NCI-H187 treated with DMSO at 0.1 percent for 48 hours (cell line): ENCODE measurements at places on chromosomes 3 and 15.

- no peak for DNase-seq
Observed at GRCh38 chr15:35107122-35107521, 22.0 kb upstream of the NANOGP8 start.

- DNase-seq: peak; percentile 20
Observed at GRCh38 chr3:130671545-130672312, 74.9 kb downstream of the PIK3R4 start.

DNA sequence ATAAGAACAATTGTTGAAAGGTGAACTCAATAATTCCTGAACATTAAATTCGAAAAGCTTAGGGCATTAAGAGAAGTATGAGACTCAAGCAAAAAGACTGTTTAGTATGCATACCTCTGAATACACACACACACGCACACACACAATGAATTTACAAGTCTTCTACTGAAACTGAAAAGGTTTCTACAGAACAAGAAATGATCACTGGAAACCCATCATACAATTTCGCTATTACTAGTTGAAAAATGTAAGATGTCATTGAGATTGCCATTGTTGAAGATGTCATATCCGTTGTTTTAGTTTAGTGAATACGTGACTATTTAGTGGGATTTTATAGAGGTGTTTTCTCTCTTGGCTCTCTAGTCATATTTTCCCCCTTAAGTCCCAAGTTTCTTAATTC, 106.8 kb downstream of the FOXB1 start:
- no peak for DNase-seq

DNA sequence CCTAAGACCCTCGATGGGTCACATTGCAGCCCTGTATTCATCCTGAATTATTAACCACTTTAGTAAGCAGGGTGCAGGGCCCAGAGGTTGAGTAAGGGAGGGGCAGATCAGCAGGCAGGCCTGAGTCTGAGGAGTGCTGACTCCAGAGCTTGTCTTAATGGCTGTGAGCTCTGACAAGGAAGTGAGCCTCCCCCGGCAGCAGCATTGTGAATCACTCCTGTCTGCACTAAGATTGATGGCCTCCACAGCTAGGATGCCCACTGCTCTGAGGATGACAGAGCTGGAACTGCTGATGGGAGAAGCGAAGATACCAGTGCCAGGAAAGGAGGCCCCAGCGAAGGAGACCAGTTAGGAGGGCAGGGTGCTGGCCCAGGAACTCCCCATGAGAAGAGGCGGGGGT, 46.5 kb upstream of the CCDC174 start:
- no peak for DNase-seq

DNA sequence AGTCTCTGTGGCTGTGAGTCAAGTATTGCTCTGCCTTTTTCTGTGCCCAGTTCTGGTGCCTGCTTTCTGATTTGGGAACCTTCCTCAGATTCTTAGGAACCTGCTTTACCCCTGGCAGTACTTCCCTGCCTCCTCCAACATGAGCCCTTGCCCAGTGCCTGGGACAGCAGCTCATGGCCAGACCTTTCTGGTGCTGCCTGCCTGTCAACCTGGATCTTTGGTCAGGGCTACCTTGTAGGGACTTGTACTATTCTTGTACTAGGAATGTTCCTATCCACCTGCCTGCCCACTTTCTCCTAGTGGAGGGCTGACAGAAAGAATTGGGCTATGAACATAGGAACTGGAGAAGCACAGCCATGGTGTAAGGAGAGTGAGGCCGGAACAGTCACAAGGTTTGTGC, 28.8 kb upstream of the EPHB1 start:
- no peak for DNase-seq

DNA sequence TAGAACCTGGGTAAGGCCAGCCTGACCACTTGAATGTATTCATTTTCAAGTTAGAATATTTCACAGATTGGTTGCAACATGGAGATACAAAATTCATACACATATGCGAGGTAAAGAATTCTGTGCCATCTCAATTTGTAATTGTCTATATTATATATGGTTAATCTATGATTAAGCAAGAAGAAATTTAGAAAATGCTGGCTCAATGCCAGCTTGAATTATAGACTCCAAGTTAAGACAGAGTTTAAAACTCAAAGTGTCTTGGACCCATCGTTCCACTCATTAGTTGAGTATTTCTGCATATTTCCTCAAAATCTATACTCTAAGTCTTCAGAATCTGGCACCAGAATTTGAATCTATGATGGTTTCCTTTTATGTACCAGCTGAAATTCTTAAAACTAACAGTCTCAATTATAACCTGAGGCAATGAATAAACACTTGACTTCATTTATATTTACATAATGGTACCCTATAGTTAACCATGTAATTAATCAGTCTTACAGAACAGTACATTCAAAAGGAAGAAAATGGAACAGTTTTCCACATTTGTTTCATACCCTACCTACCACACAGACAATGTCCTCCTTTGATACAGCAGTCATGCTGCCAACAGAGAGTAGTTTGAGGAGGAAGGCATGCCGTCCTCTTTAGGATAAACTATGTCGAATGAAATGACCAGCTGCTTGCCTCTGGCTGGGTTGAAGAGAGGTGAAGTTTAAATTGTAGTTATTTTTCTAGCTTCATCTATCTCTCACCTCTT, 95.7 kb downstream of the CD47 start:
- DNase-seq: no peak

- no peak for DNase-seq
Observed at GRCh38 chr3:47961815-47962606, 54.2 kb downstream of the MAP4 start.

GRCh38 chr3:23094412-23094811, 108.7 kb upstream of the UBE2E2 start:
- DNase-seq: no peak

- DNase-seq: no peak
Observed at GRCh38 chr15:91865950-91866349, 12.4 kb downstream of the SLCO3A1 start.

GRCh38 chr3:46594723-46595122, 17.6 kb upstream of the FAM240A start:
- DNase-seq: no peak

- no peak for DNase-seq
Observed at GRCh38 chr15:82044373-82045178, 1.2 kb downstream of the MEX3B start.

DNA sequence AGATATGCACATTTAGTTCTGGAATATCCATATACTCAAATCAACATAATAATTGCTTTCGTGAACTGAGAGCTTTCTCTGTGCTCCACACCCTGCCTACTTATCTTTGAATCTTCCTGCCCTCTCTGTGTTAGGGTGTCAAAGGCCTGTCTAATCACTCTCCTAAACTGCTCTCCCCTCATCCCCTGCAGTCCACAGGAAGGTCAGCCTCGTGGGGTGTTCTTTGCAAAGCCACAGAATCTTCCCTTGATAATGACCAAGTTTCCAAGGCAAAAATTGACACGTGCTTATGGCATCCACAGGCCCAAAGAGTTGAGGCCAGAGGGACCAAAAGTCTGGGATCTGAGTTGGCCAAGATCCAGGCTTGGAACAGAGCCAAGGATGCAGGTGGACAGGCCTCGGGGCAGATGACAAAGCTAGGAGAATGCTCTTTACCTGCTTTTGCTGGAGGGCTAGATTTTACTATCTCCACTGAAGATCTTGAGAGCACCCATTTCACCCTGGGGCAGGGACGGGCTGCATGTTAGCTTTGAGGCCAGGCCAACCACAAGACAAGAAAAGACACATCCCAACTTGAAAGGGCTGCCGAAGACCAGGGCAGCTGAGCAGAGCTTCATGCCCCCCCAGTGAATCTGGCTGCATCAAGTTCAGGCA, 20.4 kb downstream of the BHLHE40 start:
- DNase-seq: no peak

DNA sequence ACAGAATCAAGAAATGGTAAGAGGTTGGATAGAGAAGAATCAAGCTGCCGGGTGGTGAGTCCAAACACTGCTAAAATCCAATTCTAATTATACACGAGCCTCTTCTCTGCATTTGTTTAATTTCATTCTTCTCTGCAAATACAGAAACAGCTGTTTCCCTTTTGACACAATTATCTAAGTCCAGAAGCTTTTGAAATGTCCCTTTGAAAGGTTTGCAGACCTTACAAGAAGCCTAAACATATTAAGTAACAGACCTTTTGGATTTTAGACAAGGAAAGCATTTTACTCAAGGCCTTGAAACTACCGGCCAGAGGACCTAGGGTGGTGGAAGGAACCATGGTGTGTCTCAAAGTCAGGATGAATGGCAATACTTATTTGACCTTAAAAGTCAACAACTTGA, 403.8 kb upstream of the ADAMTS9 start:
- DNase-seq: no peak

DNA sequence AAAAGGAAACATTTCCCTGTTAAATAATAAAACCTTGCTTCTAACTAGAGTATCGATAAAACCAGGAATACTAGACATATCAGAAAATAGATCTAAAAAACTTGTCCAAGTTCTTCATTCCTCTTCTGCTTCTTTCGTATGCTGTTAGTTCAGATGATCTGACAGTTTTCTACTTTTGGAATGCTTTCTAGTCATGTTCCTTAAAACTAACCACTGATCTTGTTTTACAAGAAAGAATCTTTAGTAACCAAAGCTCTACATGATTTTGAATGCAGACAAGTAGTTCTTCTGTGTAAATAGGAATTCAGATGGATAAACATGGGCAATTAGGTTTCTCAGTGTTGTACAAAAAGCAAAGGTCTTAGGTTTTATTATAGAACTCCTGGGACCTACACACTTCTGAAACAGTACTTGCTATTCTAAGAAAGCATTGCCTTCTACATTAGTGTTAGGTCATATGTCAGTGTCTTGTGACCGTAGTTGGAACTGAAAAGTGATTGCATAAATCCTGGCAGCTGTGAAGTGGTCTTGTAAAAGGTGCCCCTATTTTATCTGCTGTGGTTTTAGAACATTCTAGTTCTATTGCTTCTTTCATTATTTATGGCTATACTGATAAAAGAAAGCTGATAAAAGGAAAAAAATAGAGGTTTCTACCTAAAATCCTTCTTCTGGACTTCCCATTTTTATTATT, 40.7 kb downstream of the SNRK start:
- DNase-seq: no peak

- DNase-seq: no peak
Observed at GRCh38 chr3:8368598-8368997, 133.0 kb upstream of the LMCD1 start.

- DNase-seq: no peak
Observed at GRCh38 chr3:81462921-81463320, 298.5 kb downstream of the GBE1 start.

DNA sequence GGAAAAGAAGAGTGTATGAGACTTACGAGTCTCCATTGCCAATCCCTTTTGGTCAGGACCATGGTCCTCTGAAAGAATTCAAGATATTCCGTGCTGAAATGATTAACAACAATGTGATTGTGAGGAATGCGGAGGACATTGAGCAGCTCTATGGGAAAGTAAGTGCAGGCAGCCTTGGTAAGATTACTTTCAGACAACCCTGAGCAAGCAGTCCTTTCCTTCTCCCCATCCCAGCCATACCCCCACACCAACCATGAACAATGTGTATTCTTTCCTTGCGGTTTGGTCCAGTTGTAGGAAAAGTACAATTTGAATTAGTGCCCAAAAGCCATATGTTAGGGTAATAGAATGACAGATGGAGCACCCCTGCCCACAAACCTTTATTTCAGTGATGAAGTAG, 5.6 kb downstream of the TSEN2 start:
- DNase-seq: no peak

DNA sequence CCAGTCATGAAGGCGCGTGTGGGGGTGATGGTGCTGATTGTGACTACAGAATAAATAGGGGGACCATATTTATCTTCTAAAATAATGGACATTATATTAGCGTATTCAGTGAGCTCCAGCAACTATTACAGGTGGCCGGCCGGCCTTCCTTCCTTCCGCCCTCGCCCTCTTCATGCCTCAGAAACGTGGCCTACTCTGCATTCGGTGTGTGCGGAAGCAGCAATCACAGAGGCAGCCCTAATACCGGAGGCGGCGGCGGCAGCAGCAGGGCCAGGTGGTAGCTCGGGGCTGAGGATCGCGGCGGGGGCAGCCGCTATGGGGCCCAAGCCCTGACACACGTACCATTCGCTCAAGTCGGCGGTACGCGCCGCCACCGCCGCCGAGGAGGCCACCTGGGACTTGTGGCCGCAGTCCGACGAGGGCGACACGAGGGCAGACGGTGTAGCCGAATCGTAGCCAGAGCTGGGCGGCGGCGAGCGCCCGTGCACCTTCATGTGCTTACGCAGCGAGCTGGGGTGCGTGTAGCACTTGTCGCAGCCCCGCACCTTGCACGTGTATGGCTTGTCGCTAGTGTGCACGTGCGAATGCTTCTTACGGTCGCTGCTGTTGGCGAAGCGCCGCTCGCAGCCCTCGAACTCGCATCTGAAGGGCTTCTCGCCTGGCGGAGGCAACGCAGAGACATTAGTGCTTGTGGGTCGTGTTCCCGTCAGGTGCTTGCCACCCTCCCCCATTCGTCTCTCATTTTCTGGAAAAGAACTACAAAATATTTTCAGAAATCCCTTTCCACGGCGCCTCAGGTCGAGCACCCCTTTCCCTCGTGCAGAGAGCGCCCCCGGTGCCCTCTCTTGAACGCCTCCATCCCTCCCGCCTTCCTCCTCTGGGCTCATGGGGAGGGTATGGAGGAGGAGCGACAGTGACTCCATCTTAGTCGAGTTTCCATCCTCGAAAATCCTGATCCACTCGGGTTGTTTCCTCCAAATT, 15.5 kb downstream of the ZIC4 start:
- DNase-seq: no peak

DNA sequence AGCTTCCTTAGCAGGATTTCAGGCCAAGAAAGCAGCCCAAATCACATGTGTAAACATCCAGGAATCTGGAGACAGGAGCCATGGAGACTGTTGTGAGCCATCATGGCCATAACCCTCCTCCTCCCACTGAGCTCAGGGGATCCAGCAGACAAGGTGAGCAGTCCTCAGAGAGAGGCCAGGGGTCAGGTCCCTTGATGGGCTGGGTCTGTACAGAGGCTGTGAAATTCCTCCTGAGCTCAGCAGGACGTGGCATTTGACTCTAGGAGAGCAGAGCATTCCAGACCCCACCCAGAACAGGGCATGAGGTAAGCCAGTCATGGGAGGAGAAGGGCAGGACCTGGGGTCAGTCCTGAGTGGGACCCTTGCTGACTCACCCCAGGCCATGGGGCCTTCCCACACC, 67.0 kb upstream of the ACAN start:
- no peak for DNase-seq

DNA sequence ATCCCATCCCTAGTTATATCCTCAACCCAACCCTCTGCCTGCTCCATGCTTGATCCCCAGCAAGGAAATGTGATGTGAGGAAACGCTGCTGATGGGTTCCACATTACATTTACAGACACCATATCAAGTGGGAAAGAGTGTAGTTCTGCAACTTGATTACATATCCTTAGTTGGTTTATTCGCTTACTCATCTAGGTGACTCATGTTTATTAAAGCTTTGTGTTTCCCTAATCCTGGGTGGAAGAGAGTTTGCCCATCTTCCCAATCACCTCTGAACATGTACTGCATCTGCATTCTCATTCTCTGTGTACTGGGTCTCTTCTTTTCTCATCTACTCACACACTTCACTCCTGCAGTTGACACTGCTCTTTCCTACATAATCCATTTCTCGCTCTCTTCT, 91.7 kb upstream of the PDZRN3 start:
- no peak for DNase-seq
